Sigmoid colon (tissue), 7 donors: ENCODE measurements at places on chromosomes 5 and 9. TPM values are rescaled to one million over a fixed set of nuclear protein-coding genes. Genes with fewer than 3 reads are reported as not detected.

- no peak overlapping the region for H3K27ac ChIP-seq
- no peak for DNase-seq
- H3K4me3 ChIP-seq: no peak overlapping the region
- H3K4me1 ChIP-seq: no peaks in the 10 kb centered on the region
Observed at GRCh38 chr5:107461770-107462169, 209.0 kb downstream of the EFNA5 start.

DNA sequence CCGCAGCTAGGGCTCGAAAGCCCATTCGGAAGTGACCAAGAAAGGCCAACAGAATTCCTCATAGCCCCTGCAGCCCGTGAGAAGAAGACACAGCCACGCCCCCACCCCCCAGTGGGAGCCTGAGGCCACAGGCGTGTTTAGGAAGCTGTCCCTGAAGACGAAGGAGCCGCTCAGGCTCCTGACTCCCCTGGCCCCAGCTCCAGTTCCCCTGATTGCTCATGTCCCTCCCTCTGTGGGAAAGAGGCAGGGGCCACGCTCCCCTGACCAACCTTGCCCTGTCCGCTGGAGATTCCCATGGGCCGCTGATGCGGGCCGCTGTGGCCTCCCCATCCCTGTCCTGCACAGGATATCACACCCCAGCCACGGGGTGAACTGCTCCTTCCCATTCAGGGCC is 13.6 kb downstream of the ROPN1L start:
- H3K4me1 ChIP-seq: peaks cover 3% of the 10 kb centered on the region
- no peak overlapping the region for H3K27ac ChIP-seq
- H3K36me3 ChIP-seq: no peaks in the 10 kb centered on the region

- H3K36me3 ChIP-seq: no peaks in the 10 kb centered on the region
- H3K27ac ChIP-seq: no peak overlapping the region
- no peaks in the 10 kb centered on the region for H3K27me3 ChIP-seq
Observed at GRCh38 chr5:110727025-110727314, 499 bp upstream of the TMEM232 start.

DNA sequence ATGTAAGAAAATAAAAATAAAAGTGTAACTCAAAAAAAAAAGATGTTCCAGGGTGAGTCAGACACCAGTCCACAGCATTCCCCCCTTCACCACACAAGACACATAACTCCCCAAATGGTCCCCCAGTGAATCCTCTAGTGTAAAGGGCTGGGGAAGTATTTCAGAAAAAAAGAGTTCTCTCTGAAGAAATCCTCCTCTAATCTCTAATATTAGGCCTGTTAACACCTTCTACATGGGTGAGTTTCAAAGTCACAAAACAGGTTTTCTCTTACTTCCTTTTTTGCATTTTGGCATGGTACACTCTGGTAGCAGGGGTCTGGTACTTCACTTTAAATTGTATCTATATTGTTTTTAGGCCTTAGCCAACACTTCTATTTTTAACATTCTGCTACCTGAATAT is 28.2 kb downstream of the RNF145 start:
- no peak for DNase-seq
- H3K27me3 ChIP-seq: no peaks in the 10 kb centered on the region
- H3K36me3 ChIP-seq: no peaks in the 10 kb centered on the region

OR1Q1 gene
- total RNA-seq: not detected

TNPO1 gene
- total RNA-seq: 86.2 TPM

- no peak overlapping the region for H3K27ac ChIP-seq
- H3K27me3 ChIP-seq: no peaks in the 10 kb centered on the region
- no peak overlapping the region for H3K4me3 ChIP-seq
Observed at GRCh38 chr5:83503662-83504061, 32.1 kb downstream of the VCAN start.

GRCh38 chr9:136023410-136024225 is 62.4 kb upstream of the UBAC1 start:
- peak overlapping the region; percentile 51 for H3K27ac ChIP-seq
- peaks cover 68% of the 10 kb centered on the region for H3K4me1 ChIP-seq
- no peak overlapping the region for H3K4me3 ChIP-seq
- DNase-seq: peak; percentile 89
- no peaks in the 10 kb centered on the region for H3K36me3 ChIP-seq
- no peaks in the 10 kb centered on the region for H3K27me3 ChIP-seq

SAPCD2 gene
- total RNA-seq: 0.81 TPM

DNA sequence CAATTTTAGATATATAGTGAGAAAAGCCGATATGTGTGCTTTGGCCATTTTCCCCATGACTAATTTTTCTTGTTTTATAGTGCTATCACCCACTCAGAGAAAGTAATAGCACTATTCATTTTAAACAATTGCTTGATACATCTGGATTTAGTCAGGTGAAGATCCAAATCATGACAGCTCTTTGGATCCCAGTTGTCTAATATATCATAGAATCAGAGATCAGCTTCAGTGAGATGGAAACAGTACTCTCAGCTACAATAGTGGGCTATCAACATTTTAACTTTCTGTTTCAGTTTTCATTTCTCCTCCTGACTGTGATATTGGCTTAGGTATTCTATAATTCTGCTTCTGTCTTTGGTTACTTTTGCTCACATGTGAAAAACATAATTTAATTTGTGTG is 38.7 kb downstream of the VCAN start:
- H3K27ac ChIP-seq: no peak overlapping the region
- H3K4me3 ChIP-seq: no peak overlapping the region
- DNase-seq: no peak
- H3K27me3 ChIP-seq: no peaks in the 10 kb centered on the region

DNA sequence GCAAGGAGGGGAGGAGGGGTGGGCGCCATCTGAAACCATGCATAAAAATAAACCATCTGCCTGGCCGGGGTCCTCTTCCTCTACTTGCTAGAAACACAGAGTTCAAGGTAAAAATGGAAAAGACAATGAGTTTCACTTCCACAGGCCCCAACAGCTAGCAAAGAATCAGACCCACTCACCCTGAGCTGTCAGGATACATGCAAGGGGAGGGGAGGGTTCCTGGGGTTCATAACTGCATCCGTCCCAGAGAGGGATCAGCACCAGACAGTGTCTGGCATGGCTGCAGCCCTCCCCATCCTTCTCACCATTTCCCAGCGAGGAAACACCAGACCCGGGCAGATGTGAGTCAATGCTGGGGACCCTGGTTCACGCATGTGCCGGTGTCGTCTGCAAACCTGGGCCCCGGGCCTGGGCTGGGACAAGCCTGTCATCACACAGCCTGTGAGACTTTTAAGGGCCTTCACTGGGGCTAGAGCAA is 55.4 kb downstream of the SEMA4D start:
- H3K36me3 ChIP-seq: no peaks in the 10 kb centered on the region
- no peaks in the 10 kb centered on the region for H3K27me3 ChIP-seq
- no peak overlapping the region for H3K4me3 ChIP-seq
- no peaks in the 10 kb centered on the region for H3K4me1 ChIP-seq

CDC42SE2 gene
- total RNA-seq: 33.2 TPM

IFNB1 gene
- not detected for total RNA-seq

- H3K4me1 ChIP-seq: no peaks in the 10 kb centered on the region
- H3K4me3 ChIP-seq: no peak overlapping the region
- H3K27me3 ChIP-seq: no peaks in the 10 kb centered on the region
- no peaks in the 10 kb centered on the region for H3K36me3 ChIP-seq
- no peak overlapping the region for H3K27ac ChIP-seq
Observed at GRCh38 chr9:108755979-108756378, 99.8 kb downstream of the ACTL7B start.

DNA sequence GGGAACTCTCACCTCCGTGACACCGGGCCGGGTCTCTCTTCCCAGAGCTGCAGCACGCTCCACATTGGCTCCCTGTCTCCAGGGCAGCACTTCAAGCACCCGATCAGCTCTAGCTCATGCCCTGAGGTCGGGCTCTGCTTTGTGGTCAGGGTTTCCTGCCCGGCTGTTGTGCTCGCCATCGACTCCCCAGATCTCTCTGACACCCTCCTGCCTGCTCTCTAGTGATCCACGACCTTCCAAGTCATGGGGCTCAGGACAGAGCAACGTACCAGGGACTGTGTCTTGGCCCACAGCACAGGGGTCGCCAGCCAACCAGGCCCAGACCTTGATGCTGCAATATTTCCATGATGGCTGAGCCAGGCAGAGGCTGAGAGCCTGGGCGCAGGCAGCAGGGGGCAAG is 45.1 kb downstream of the PRRT1B start:
- no peaks in the 10 kb centered on the region for H3K4me1 ChIP-seq
- H3K36me3 ChIP-seq: peaks cover 46% of the 10 kb centered on the region
- no peak overlapping the region for H3K4me3 ChIP-seq
- H3K27me3 ChIP-seq: no peaks in the 10 kb centered on the region

- no peaks in the 10 kb centered on the region for H3K36me3 ChIP-seq
- DNase-seq: no peak
- no peaks in the 10 kb centered on the region for H3K27me3 ChIP-seq
- H3K27ac ChIP-seq: no peak overlapping the region
- H3K4me1 ChIP-seq: no peaks in the 10 kb centered on the region
- H3K4me3 ChIP-seq: no peak overlapping the region
Observed at GRCh38 chr9:32128546-32128945, 255.9 kb upstream of the ACO1 start.

DNA sequence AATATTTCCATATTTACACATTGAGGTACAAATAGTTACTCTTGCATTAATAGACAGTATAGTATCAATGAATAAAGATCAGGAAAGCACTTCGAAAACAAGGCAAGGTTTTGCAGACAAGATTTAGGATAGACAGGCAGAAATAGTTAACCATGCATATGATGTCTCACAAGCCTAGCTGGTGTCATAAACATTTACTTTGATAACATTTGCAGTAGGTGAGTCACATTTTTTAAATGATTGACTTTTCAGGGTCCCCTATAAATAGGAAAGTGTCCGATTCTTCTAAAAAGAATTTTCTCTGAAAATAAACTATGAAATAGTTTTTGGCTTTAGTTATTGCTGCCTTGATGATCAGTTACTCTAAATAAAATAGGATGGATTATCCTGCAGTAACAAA is 162.1 kb downstream of the SNX18 start:
- H3K36me3 ChIP-seq: no peaks in the 10 kb centered on the region
- H3K27ac ChIP-seq: no peak overlapping the region
- no peak for DNase-seq

DNA sequence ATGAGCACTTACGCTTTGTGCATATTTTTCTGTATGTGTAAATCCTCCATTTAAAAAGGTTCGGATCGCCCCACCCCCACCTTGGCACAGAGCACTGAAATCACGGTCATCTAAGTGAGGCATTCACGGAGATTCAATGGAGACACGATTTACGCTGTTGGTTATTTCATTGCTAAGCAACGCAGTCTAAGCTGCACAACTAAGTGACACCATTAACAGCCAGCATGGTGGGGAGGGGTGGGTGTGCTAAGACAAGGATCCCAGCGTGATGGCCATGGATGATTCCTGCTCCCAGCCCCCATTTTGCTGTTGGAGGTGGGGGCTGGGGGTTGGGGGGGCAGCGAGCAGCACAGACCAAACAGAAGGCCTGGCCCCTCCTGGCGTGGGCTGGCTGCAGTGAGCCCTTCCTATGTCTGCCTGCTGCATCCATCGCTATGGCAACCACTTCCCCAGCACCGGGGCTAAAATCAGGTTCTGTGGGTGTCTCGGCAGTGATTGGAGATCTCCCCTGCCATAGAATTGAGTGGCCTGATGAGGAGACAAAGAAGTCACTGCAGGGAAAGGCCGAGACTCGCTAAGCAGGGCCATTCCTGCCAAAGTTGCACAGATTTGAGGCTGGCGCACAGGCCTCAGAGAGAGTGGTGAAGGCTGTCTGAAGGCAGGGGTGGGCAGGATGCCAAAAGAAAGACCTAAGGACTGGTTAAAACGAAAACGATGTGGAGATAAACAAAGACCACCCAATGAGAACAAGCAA is 14.3 kb upstream of the MARCHF6 start:
- no peaks in the 10 kb centered on the region for H3K27me3 ChIP-seq
- DNase-seq: peak; percentile 47
- H3K27ac ChIP-seq: no peak overlapping the region
- H3K4me1 ChIP-seq: peaks cover under 1% of the 10 kb centered on the region
- no peak overlapping the region for H3K4me3 ChIP-seq

DNA sequence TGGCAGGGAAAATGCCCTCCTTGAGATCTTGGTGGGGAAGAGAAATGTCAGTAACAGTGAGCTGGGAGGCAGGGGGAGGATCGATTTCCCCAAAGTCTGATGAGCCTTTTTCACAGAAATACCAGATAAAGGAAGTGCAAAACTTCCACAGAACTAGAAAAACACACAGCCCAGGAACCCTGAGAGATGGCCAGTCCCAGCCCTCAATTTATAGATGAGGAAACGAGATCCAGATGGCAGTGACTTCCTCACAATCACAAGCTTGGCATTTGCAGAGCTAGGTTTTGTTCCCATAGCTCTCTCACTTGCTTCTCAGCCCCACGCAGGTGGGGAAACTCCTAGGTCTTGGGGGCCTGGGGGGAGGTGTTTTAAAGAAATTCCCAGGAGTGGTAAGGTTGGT is 3.8 kb upstream of the GGTA1 start:
- peak overlapping the region; percentile 43 for H3K27ac ChIP-seq
- no peaks in the 10 kb centered on the region for H3K36me3 ChIP-seq
- no peaks in the 10 kb centered on the region for H3K27me3 ChIP-seq
- H3K4me3 ChIP-seq: no peak overlapping the region
- H3K4me1 ChIP-seq: peaks cover 23% of the 10 kb centered on the region

DNAJB5 gene
- total RNA-seq: 58.7 TPM

DNA sequence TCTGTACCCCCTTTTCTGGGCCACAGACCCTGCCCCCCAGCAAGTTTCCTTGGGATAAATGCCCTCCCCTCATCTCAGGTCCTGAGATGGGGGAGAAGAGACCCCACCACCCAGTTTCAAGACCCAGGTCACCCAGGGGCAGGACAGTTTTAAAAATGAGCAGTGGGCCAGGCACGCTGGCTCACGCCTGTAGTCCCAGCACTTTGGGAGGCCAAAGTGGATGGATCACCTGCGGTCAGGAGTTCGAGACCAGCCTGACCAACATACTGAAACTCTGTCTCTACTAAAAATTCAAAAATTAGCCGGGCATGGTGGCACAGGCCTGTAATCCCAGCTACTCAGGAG is 6.1 kb downstream of the PTGES2 start:
- H3K4me3 ChIP-seq: no peak overlapping the region
- H3K27me3 ChIP-seq: no peaks in the 10 kb centered on the region
- peaks cover 20% of the 10 kb centered on the region for H3K4me1 ChIP-seq

GRCh38 chr5:17087035-17087434 is 130.4 kb upstream of the BASP1 start:
- H3K36me3 ChIP-seq: no peaks in the 10 kb centered on the region
- H3K4me3 ChIP-seq: no peak overlapping the region
- no peaks in the 10 kb centered on the region for H3K4me1 ChIP-seq
- H3K27ac ChIP-seq: no peak overlapping the region
- H3K27me3 ChIP-seq: no peaks in the 10 kb centered on the region

NOTCH1 gene
- 30.7 TPM for total RNA-seq

ALDH7A1 gene
- total RNA-seq: 16.6 TPM

- H3K27me3 ChIP-seq: no peaks in the 10 kb centered on the region
- H3K4me3 ChIP-seq: no peak overlapping the region
- no peaks in the 10 kb centered on the region for H3K36me3 ChIP-seq
- DNase-seq: no peak
Observed at GRCh38 chr5:40106847-40107246, 572.9 kb upstream of the PTGER4 start.
